NCI-H187 treated with DMSO at 0.1 percent for 48 hours (cell line): ENCODE measurements at places on chromosomes 3 and 15.

- no peak for DNase-seq
Observed at GRCh38 chr3:195692354-195692685, 28.5 kb upstream of the MUC20 start.

GRCh38 chr15:28943146-28943545 lies 57.4 kb downstream of the APBA2 start:
- DNase-seq: no peak

DNA sequence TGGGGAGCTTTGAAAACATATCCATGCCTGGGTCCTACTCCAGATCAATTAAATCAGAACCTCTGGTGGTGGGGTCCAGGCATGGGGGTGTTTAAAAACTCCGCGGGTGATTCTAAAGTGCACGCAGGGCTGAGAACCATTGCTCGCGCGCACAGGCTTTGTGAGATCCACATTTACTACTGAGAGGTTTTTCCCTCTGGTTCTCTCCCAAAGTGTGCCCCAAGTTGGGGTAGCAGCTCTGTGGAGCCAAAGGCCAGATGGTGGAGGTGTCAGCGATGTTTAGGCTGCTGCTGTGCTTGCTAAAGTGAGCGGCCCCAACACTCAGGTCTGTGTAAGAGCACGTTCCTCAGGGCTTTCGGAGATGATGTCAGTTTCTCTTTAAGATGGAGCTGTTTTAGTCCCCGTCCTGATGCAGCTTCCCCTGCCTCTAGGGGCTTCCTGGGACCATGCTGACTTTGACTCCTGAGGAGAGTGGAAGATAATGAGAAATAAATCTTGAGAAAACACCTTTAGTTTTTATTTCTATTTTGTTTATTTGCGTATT lies 13.4 kb upstream of the MAGEF1 start:
- DNase-seq: no peak

DNA sequence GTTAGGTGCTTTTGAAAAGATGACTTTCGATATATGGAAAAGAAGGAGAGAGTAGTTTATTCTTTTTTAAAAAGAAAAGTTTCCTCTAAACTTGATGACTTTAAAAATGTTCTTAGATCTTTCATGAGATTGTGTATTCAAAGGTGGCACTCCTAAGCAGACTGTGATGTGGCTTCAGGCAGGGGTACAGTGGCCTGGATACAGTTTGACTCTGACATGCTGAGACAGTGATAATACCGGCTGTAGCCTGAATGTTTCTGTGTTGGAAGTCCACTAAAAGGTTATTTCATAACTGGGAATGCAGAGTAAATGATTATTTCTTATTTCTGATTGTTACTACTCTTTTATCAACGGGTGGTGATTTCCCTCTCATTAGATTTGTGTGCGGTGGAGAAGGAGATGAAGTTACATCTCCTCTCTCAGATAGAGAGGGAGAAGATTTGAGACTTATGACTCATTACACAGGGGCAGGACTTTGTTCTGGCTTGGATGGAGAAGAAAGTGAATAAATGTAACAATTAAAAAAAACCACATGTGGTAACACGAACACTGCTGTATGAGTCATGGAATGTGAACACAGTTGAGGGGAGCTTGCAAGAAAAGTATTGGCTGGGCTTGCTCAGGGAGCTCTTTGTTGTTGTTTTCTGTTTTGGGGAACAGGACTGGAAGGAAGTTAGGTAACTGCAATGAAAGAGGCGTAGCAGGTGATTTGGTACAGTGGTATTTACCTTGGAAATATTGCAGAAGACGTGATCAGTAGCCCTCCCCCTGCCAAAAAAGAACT lies 21.6 kb downstream of the SPTSSB start:
- no peak for DNase-seq

DNA sequence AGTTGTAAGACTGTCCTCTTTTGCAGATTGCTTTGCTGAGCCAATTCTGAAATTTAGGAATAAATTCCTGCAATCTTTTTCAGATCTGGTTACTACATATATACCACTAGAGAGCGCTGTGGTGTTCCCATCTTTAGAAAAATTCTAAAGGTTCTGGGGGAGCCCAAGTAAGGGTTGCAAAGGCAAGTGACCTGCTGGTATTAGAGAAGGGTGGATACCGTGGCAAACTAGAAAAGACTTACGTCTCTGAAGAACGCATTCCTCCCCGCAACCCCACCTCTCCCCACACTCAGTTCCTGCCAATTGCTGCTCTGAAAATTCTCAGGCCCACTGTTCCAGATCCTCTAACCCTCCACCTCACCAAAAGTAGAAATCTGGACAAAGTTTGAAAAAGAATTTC lies 48.5 kb downstream of the EFHB start:
- no peak for DNase-seq

- DNase-seq: no peak
Observed at GRCh38 chr3:62876064-62876463, 848 bp upstream of the CADPS start.

DNA sequence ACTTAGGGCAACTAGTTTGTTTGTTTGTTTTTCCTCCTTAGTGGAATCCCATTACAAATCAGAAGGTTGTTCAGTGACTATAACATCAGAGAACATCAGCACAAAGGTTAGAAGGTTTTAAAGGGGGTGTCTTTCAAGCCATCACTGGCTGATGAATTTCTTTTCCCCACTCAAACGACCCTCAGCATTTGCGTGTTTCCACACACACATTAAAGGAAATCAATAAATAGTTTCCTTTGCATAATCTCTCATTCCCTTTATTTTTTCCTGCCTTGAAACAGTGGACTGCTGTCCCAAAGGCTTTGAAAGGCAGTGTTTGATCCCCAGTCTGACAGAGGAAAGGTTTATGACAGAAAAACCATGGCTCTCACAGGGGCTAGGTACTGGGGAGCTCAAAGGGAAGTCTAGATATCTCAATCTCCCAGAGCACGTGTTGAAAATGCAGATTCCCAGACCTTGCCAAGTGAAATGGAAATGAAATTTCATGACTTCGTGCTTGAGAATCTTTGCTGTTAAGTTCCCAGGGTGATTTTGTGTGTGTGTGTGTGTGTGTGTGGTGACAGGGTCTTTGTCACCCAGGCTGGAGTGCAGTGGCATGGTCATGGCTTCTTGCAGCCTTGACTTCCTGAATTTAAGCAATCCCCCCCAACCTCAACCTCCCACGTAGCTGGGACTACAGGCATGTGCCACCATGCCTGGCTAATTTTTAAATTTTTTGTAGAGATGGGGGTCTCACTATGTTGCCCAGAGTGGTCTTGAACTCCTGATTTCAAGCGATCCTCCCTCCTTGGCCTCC lies 2.2 kb upstream of the INTS14 start:
- no peak for DNase-seq
